ENCODE measurements at places on chromosomes 16 and 17. TPM values are rescaled to one million over a fixed set of nuclear protein-coding genes. Genes with fewer than 3 reads are reported as not detected.

The MMP25 gene
- total RNA-seq, result not detected

The KCNAB3 gene
- 1.4 TPM for total RNA-seq

The KLHL10 gene
- total RNA-seq, result not detected

The CKLF gene
- 97.0 TPM for total RNA-seq

The KRT15 gene
- total RNA-seq, result 15.9 TPM

The FOXO3B gene
- 2.1 TPM for total RNA-seq

The ZSCAN10 gene
- not detected for total RNA-seq

The PPY gene
- not detected for total RNA-seq

- DNase-seq, result no peak
Measured at GRCh38 chr17:67841992-67842391, 16.7 kb downstream of the BPTF start.

GRCh38 chr17:48575066-48575582 is 3.0 kb downstream of the HOXB4 start:
- DNase-seq, result no peak

DNA sequence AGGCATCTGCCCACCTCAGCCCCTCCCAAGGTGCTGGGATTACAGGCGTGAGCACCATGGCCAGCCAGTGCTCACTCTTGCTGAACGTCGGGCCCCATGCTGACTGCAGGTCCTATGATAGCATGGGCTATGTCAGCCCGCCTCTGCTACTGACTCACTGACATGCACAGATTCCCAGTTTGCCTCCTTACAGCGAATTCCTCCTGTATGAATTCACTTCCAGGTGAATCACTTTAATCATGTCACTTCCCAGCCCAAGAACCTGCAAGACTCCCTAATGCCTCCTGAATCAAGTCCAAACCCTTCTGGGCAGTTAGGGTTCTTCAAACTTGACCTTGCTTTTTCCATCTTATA is 16.1 kb upstream of the UBTF start:
- DNase-seq, result no peak

- no peak for DNase-seq
Measured at GRCh38 chr17:4072487-4073157, 70.2 kb downstream of the ZZEF1 start.

GRCh38 chr17:83062818-83063671 is 16.4 kb upstream of the METRNL start:
- no peak for DNase-seq

DNA sequence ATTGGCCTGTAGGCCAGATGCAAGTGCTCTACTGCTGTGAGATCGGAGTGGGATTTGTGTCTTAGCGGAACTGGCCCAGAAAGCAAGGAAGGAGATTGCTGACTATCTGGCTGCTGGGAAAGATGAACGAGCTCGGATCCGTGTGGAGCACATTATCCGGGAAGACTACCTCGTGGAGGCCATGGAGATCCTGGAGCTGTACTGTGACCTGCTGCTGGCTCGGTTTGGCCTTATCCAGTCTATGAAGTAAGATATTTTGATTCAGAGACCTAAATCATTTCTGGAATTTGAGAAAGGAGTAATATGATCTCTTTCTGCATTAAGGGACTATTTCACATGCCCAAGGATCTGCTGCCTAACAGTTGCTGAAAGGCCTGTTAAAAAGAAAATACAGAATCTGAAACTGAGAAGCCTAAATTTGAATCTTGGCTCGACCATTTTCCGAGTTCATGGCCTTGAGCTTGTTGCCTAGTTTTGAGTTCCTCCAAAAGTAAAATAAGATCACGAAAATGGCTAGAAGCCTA is 21.1 kb downstream of the IST1 start:
- DNase-seq, result no peak
